ENCODE measurements at places on chromosomes 5 and 9.

- DNase-seq, result no peak
Observed at GRCh38 chr5:120375248-120375647, 88.9 kb upstream of the PRR16 start.

DNA sequence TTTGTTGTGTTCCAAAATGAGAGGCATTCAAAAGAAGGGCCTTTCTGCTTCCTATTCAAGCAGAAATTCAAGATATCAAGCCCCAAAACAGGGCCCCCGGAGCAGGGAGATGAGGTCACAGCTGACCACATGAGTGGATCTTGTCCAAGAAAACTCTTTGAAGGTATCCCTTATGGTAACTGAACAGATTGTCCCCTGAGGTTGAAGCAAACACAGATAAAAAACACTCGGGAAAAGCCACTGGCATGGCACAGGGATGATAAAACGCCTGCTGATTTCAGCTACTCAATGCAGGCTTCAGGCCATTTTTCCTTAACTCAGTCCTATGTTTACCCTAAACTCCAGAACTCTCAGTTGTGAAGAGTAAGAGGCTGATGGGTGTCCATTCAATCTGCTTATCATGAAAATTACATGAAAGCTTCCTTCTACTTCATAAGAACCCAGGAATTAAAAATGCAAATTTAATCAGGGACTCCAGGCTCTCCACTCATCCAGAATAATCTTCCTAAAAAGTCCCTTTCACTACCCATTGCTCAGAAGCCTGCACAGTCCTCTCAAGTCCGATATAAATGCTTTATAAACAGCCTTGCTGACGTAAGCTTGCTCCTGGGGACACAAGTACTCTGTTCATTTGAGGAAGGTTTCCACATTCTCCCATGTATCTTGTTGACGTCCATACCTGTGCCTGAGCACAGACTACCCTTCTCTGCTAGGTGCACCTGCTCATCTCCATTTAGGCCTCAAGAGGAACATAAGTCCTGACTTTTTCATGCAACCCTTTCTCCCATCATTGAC lies 35.9 kb upstream of the SLC1A3 start:
- no peak for DNase-seq

GRCh38 chr5:115480271-115480670 lies 64.3 kb downstream of the FEM1C start:
- no peak for DNase-seq

DNA sequence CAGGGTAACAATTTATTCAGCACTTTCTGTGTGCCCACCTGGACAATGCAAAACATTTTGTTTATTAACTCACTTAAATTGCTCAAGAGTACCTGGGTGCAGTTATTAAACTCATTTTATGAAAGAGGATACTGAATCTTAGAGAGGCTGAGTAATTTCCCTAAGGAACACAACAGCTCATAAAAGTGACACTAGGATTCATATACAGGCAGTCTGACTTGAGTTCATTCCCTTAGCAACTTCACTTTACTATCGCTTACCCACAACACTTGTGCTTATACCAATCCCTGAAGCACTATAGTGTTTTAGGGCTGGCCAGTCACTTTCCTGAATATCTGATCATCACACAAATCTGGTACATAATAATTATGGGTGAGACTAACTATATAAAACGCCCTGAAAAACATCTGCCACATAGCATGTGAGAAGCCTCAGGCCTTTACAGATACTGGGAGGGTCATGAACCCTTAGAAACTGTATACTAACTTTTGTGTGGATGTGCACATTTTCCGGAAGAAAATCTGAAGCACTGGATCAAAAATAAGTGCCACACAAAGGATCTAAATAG lies 11.3 kb downstream of the TRPM6 start:
- no peak for DNase-seq

DNA sequence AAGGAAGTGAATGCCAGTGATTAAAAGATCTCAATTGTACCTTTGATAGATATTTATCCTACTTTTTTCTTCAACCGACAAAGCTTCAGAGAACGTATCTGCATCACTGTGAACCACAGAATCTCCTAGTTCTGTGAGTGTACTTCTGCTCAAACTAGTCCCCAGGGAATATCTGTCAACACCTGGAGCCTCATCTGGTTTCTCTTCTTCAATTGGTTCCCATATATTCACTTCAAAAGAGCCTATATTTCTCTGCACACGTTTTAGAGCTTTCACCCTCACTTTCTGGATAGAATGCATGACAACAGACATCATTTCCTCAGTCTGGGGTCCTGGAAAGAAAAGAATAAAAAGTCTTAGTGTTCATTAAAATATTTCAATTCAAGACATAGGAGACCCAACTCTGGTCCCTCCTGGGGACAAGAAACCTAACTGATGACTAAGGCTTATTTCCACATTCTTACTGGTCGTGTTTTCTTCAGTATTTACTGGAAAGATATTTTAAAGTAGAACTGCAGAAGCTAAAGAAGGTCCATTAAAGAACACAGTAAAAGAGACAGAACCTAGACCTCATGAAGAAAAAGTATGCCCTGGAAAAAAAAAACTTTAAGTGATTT lies 64.3 kb downstream of the CPLANE1 start:
- no peak for DNase-seq

GRCh38 chr5:143800715-143801114 lies 11.2 kb upstream of the HMHB1 start:
- peak; percentile 9 for DNase-seq

DNA sequence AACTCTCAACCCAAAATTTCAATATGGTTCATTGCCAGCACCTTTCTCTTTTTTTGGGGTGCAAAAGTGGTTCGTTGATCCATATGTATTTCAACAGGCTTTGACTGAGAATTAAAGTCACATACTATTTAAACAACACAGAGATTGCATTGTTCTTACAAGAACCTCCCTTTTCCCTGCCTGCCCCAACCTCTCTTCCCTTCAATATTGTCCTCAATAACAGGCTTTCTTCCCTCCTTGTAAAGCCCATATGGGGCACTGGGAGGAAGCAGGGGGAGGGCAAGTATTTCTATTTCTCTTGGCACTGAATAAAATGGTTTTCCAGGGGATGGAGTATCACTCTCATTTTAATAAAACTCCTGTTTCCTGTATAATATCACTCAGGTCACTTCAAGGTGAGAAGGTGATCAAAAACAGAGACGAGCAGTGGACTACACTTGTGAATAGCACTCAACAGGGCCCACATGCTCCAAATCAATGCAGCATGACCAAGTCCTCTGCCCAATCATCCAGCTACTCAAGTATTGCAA lies 65.1 kb downstream of the EFNA5 start:
- DNase-seq, result no peak

DNA sequence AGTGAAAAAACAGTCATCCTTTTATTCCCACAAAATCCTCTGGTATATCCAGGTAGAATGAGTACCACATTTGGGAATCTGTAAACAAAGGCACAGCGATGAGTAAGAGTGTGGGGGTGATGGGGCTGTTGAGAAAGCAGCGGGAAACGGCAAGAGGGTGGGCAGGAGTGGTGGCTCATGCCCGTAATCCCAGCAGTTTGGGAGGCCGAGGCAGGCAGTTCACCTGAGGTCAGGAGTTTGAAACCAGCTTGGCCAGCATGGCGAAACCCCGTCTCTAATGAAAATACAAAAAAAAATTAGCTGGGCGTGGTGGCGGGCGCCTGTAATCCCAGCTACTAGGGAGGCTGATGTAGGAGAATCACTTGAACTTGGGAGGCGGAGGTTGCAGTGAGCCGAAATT lies 43.1 kb downstream of the KLF4 start:
- no peak for DNase-seq

DNA sequence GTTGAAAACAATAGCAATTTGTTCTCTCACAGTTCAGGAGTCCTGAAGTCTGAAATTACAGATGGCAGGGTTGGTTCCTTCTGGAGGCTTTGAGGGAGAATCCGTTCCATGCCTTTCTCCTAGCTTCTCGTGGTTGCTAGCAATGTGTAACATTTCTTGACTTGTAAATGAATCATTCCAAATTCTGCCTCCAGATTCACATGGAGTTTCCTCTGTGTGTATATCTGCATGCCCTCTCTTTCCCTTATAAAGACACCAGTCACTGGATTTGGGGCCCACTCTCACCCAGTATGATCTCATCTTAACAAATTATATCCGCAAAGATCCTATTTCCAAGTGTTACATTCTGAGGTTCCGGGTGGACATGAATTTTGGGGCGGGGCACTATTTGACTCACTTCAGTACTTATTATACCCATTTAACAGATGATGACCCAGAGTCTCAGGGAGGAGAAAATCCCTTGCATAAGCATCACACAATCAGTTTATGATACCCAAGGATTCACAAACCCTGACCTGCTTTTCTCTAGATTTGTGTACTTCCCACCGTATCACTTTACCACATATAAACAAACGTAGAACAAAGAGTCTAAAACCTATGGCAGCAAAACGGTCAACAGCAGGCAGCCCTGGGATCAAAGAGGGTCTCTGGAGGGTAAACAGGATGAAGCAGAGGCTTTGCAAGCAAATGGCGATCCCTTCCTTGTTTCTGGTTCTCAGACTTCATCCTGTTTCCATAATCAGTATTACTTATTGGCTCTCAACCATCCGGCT lies 93.7 kb downstream of the C9orf152 start:
- no peak for DNase-seq
